ENCODE measurements at places on chromosomes 3 and 15.

DNA sequence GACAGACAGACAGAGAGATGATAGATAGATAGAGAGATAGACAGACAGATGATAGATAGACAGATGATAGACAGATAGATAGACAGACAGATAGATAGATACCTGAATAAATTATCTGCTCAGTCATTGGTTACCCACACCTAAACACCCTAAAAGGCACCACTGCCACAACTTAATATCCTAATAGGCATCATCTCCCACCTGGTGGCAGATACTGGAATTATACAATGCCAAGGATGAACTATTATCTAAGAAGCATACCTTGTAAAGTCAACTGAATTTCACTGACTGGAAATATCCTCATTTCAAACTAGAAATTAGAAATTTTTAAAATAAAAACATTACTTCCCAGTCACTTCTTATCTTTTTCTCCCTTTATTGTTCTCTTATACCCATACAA lies 19.4 kb upstream of the ATP8B4 start:
- DNase-seq: no peak

DNA sequence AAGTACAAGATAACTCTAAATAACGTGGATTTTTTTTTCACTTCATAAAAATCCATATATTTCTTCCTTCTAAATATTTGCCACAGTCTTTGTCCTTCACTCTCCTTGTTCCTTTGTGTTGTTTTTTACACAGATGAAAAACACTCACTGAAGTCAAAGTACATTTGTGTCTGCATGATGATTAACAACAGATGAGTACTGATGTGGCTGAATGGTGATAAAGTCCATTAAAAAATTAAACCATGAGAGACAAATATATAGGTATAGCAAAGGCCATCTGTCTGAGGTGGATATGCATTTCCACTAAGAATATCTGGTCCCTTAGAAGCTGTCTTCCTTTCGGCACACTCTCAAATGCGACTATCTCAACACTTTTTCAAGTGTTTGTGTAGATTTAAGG lies 317.5 kb upstream of the MCTP2 start:
- no peak for DNase-seq

- DNase-seq: no peak
Observed at GRCh38 chr3:197249542-197249941, 48.9 kb downstream of the DLG1 start.

DNA sequence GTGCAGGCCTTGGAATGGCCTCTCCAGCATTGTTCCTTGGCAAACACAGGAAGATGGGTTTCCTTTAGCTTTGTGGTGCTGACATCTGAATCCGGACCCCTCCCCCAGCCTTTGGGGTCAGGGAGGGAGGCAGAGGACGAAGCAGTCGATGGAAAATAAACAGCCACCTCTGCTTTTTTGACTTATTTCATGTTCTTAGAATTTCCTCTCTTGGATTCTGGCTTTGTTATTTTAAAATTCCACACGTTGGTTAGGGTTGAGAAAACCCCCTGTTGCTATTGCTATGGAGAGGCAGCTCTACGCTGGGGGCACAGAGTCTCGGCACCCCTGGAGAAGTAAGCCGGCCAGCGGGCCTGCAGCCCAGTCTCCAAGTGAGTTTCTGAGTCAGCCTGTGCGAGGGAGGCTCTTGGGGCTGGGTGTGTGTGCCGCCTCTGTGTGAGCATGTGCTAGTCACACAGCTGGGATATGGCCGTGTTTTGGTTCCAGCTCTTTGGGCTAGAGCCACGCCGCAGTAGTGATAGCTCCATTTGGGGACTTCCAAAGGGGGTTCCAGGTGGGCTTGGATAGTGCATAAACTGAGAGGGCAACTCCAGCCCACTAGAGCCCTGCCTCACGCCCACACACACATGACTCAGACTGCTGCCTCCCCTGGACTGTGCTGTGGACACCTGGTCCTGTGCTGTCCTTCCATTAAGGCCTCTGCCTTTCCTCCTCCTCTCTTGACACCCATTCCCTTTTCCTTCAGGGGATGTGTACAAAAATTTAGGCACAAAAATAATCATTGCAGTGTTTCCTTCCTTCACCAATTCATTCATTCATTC lies 58.8 kb downstream of the AMOTL2 start:
- no peak for DNase-seq

DNA sequence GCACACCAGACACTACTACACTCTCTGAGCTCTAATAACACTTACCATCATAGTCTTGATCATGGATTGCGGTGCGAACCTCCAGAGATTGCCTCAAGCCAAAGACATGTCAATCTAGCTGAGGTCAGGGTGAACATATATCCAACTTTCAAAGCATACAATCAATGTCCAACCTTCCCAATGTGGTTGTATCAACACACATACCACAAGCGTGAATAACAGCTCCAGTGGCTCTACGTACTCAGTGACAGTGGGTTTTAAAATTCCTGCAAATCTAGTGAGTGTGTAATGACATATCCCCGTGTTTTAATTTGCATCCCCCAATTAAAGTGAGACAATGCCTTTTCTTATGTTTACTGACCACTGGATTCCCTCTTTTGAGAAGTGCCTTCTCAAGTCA lies 29.6 kb downstream of the SFMBT1 start:
- no peak for DNase-seq

Data from stimulated activated CD4-positive, alpha-beta T cell treated with anti-CD3 and anti-CD28 coated beads, Interleukin-12 subunit alpha, Interleukin-12 subunit beta, amount 100 ng/mL, for 48 hours (primary cell).